ENCODE measurements at places on chromosomes 12 and 14.

GRCh38 chr14:75738192-75738591 is 77.1 kb downstream of the TTLL5 start:
- DNase-seq = no peak

GRCh38 chr14:75961662-75962061 is 20.1 kb downstream of the TGFB3 start:
- no peak for DNase-seq

- DNase-seq = no peak
Measured at GRCh38 chr12:97276661-97277429, 185.8 kb upstream of the RMST start.

GRCh38 chr14:90496379-90496778 is 99.5 kb downstream of the CALM1 start:
- DNase-seq = no peak

DNA sequence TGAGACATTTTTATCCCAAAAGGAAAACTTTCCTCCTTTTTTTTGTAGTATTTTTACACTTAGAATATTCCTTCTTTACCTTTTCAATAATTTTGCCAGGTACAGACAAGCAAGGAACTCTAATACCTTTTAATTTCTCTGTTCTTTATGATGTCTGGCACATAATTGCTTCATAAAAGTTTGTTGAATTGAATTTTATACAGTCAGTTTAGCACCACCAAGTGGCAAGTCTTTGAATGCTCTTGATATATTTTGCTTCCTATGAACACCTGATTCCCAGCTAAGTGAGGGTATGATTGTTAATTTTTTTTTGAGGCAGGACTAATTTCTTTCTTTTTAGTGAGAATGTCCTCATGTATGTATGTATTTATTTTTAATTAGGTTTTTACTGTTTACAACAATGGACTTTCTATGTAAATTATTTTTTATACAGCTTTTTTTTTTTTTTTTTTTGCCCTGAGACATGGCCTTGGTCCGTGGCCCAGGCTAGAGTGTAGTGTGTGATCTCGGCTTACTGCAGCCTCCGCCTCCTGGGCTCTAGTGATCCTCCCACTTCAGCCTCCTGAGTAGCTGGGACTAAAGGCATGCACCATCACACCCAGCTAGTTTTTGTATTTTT is 6.9 kb downstream of the TBC1D15 start:
- DNase-seq = no peak

DNA sequence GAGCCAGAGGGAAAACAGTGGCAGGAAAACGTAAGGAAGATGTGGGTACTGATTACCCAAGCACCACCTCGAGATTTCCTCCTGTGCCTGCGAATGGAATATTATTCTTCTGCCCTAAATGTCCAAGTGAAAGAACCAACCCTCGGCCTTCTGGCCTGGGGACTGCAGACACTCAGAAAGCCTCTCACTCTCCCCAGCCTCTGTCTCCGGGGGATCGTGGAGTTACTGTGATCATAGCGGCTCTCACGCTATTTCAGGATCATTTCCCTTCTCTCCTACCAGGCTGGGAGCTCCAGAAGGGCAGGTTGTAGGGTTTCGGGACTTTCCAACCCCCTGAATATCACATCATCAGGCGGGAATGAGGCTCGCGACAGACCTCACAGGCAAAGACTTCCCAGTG is 68.9 kb downstream of the KDM2B start:
- no peak for DNase-seq

- no peak for DNase-seq
Measured at GRCh38 chr12:26361964-26362363, 166.6 kb downstream of the SSPN start.

DNA sequence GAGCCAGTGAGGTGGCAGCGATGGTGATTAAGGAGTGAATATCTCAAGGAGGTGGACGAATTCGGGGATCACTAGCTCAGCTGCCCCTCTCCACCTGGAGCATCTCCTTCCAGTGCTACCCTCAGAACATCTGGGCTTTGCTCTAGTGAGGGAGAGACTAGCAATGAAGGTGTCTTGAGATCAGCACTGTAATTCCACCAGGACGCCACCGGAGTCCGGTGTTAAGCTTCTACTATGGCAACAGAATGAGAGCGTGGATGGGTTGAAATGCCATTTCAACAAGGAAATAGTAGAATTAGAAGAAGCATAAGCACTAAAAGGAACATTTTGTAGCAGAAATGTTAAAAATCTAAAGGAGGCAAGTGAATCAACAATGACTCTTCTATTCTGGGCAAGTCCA is 61.1 kb downstream of the NTF3 start:
- DNase-seq = no peak

- no peak for DNase-seq
Measured at GRCh38 chr12:102769323-102769916, 147.6 kb downstream of the PAH start.

- DNase-seq = no peak
Measured at GRCh38 chr14:92561906-92562479, 48.4 kb downstream of the RIN3 start.

DNA sequence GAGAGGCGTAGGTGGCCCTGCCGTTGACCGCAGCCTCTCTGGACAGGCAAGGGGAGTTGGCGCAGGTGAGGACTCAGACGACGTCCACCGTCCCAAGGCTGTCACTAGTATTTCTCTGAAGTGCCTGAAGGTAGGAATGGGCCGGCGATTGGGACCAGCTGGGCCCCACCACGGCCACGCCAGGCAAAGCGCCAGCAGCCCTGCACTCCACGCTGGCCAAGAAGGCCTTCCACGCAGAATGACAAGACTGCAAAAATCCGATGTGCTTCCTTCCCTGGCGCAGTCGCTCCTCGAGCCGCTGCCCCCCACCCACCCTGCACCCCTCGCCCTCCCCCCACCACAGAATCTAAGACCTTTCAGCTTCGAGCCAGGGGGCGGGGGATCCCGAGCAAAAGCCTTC is 17.3 kb upstream of the MLXIP start:
- no peak for DNase-seq

- no peak for DNase-seq
Measured at GRCh38 chr12:52145228-52146088, 46.4 kb downstream of the KRT80 start.

DNA sequence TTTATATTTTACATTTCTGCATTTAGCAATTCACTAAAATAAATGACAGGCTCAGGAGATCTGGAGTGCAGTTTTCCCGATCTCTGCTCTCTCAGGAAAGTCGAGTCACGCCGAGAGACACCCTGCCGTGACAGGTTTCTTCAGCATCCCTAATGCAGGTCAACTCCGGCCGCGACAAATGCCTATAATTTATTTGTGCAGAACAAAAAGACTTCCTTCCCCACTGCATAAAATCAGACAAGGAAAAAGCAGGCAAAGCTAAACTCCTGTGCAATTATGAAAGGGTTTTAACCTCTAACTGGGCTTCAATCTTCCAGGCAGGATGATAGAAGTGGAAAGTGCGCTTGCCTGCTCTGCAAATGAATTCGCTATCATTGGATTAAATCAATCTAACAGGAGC is 28.1 kb downstream of the SPRING1 start:
- DNase-seq = no peak

Data from stimulated activated CD4-positive, alpha-beta T cell treated with anti-CD3 and anti-CD28 coated beads, Interleukin-1b, Interleukin-23, amount 100 ng/mL, for 1 hour (primary cell).